ENCODE measurements at places on chromosomes 6 and 20. TPM values are rescaled to one million over a fixed set of nuclear protein-coding genes. Genes with fewer than 3 reads are reported as not detected.

Gene NOX3
- polyA plus RNA-seq = not detected

DNA sequence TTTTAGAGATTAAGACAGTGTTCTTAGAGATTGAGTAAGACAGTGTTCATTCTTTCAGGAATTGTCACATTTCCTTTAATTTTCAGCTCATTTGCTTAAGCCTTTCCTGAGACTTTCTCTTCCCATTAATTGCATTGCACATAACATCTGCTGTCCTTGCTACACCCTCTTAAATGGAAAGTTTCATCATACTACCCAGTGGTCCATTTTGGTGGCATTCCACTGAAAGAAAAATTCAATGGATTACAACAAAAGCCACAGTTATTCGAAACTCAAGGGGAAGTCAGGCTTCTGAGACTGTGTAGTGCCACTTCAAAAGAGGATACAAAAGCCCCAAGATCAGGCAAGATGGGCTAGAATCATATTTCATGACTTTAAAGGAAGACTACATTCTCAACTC, 64.0 kb downstream of the RSPO3 start:
- DNase-seq = no peak

DNA sequence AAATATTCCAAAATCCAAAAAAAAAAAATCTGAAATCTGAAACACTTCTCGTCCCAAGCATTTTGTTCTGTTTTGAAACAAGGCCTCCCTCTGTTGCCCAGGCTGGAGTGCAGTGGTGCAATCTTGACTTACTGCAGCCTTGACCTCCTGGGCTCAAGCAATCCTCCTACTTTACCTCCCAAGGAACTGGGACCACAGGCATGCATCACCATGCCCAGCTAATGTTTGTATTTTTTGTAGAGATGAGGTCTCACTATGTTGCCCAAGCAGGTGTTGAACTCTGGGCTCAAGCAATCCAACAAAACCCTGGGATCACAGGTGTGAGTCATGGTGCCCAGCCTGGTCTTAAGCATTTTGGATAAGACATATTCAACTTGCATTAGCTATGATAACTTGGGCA, 13.6 kb downstream of the SESN1 start:
- DNase-seq = no peak

- DNase-seq = no peak
Measured at GRCh38 chr6:84151669-84152068, 75.8 kb downstream of the CEP162 start.

Gene GPR63
- polyA plus RNA-seq = 1.6 TPM

Gene CTSZ
- 79.6 TPM for polyA plus RNA-seq

DNA sequence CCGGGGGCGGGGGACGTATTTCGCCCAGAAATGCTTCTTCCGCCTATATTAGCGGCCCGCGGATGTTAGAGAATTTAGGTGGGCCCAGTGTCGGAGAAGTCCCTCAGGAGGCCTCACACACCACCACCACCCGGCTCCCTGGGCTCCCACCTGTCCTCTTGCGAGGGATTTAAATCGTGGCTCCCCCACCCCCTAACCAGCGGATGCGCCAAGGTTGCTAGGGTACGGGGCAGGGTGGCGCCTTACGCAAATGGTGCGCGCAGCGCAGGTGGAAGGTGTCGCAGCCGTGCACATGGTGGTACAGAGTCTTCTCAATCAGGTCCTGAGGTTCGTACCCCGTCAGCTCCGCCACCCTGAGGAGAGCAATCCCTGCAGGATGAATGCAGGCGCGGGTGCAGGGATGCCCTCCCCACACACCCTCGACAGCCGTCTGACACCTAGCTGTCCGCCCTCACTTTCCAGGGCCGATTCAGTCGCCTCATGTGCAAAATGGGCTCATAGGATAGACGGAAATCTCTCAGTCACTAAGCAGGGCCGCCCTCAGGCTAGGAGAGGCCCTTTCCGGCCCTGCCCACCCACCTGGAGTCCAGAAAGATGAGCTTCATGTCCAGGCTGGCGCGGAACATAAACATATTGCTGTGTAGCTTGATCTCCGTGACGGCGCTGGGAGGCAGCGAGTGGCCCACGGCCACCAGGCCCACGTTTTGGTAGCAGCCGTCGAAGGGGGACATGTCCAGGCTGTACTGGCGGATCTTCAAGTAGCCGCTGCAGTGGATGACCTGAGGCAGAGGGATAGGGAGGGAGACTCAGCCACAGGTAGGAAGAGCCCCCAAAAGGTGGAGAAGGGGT, 16.6 kb downstream of the SIM1 start:
- DNase-seq = no peak

- no peak for DNase-seq
Measured at GRCh38 chr6:97222903-97223302, 60.1 kb downstream of the MMS22L start.

GRCh38 chr6:148845464-148845863, 98.6 kb downstream of the UST start:
- DNase-seq = no peak

DNA sequence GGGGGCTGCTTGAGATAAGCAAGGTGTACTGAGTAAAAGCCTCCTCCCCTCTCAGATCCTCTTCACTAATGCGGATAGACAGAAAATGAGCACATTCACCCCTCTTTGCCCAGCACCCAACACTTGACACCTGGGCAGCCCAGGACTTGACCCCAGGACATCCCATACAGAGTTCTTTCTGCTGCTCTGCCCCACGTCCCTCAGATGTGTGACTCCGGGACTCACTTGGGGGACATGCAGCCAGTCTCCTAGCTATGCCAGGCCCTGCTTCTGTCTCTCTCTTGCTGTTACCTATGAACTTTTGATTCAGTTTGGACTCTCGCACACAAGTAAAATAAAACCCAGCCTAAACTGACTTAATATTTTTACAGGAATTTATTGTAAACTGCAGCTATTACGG, 159.9 kb downstream of the EYA2 start:
- no peak for DNase-seq

Gene CALHM6
- 2.1 TPM for polyA plus RNA-seq

- DNase-seq = no peak
Measured at GRCh38 chr6:72620871-72621290, 983 bp upstream of the KCNQ5 start.

GRCh38 chr6:147447835-147448611, 60.5 kb upstream of the SAMD5 start:
- no peak for DNase-seq

- DNase-seq = no peak
Measured at GRCh38 chr6:161837854-161838253, 564.0 kb upstream of the AGPAT4 start.

GRCh38 chr20:2122936-2123335, 21.3 kb downstream of the STK35 start:
- peak; percentile 43 for DNase-seq

Gene EPPIN
- polyA plus RNA-seq = not detected

Gene BHLHE23
- polyA plus RNA-seq = 0.16 TPM

DNA sequence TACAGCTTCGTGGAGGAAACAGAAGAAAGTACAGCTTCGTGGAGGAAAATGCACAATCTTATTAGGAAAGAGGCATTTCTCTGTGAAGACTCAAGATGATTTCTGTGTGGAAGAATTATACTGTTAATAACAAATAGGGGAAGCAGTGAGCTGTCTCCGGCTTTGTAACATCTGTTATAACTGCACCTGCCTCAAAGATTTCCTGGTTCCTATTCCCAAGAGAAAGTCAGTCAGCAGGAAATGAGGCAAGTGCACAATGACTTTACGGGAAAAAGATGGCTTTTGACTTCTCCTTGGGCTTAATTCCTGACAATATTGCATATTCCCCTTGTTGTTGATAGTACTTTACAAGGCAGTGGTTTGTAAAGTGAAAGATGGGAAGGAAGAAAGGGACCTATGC, 538.5 kb downstream of the BMP2 start:
- DNase-seq = no peak

DNA sequence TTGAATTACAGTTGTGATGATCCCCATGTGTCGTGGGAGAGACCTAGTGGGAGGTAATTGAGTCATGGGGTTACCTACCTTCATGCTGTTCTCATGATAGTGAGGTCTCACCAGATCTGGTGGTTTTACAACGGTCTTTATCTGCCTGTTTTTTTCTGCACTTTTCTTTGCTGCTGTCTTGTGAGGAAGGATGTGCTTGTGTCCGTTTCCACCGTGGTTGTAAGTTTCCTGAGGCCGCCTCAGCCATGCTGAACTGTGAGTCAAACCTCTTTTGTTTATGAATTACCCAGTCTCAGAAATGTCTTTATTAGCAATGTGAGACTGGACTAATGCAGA, 6.5 kb upstream of the RANBP9 start:
- no peak for DNase-seq

GRCh38 chr6:169249057-169249456, 4.6 kb downstream of the THBS2 start:
- no peak for DNase-seq

Gene MED23
- 18.9 TPM for polyA plus RNA-seq

- no peak for DNase-seq
Measured at GRCh38 chr6:164296411-164296810, 881.9 kb downstream of the QKI start.

DNA sequence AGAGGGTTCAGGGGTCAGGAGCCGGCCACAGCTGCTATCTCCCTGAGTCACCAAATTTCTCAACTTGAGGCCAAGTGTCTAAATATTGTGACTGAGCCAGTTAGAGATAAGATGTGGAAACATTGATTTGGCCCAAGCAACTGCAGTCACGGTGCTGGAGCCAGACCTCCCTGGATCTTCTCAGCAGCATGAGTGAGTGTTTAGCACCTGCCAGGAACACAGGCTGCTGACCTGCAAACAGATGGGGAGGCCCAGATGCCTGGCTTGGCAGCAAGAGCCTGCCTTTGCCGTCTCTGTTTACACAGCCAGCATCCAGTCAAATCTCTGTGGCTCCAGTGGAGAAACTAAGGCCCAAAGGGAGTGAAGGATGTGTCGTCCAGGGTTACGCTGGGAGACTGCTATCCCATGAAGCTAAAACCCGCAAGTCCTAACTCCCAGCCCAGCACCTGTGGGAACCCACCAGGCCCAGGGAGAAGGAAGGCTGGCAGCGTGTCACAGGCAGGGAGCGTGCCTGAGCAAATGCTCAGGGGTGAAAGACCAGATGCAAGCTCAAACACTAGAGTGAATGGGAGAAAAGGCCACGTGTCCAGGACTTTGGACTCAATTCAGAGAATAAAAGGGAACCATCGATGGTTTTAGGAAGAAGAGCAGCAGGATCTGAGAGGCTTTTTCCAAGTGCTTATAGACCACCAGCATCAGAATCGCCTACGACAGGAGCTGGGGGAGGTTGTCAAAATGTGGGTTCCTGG, 15.9 kb upstream of the PTGIS start:
- DNase-seq = peak; percentile 85

DNA sequence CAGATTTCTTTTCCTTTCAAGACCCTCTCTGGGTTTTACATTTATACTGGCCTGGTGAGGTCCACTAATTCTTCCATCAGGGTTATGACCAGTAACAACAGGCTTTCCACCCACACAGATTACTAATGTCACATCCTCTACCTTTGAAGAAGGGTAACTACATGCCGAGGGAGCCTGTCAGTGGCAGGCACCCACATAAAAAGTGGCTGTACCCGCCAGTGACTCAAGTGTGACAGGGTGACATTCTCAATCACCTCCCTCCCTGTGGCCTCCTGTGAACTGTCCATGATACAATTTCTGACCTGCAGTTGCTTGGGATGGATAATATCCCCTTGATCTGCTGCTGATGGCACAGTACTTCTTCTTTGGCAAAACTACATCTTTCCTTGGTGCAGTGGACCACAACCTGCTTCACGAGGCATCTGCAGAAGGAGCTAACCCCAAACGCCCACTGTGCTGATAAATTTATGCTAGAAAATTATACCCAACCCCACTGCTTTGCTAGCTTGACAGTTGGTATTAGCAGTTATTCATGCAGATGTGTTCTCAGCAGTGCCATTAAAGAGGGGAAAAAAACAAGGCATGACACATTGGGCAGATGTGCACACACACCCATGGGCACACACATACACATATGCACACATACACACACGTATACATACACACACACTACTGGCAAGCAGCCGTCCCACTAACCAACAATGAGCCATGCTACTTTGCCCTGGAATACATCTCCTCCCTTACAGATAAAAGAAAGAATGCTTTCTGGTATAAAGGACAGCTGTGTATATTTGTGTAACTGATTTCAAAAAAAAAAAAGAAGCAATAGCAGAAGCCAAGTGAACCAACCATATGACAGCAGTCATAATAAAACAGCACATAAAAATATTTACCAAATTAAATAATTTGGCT, 20.8 kb downstream of the GFOD1 start:
- DNase-seq = no peak

Gene PXDC1
- polyA plus RNA-seq = 19.2 TPM

DNA sequence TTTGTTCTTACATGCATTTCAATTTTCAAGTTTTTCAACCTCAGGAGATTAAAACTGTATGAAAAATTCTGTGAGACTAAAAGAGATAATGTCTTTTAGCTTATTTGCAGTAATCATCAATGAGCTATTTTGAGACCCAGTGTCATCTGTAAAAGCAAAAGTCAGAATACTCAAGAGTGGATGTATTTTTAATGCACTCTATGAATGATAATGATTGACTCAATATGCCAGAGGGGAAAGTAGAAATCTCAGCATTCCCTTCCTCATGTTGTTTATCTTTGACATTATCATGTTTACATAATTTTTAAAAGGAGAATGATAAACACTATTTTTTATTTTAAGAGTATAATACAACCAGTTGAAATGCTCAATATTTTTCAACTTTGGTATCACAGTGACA, 162.1 kb downstream of the MMUT start:
- no peak for DNase-seq

Gene CST4
- polyA plus RNA-seq = not detected

Gene CTAGE9
- polyA plus RNA-seq = not detected

Gene LZTS3
- polyA plus RNA-seq = 2.9 TPM

DNA sequence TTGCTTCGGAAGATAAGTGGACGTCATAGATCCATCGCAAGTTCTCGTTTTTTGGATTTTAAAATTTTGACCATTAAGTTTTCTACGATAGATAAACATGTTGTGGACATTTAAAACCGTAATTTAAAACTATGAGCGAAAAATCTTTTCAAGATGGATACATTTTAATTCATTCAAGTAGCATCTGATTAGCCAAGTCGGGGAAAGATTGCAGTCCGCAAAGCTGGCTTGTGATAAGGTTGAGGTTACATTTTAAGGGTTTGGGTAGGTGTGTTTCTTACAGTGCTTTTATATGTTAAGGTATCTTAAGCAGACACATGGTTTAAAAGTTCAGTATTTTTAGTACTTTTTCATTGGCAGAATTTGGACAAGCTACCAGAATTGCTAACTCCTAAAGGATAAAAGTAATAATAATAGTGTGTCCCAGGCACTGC, 1.2 kb downstream of the WTAP start:
- peak; percentile 8 for DNase-seq

- no peak for DNase-seq
Measured at GRCh38 chr20:47440857-47441773, 60.6 kb upstream of the NCOA3 start.

Data from muscle of back (tissue), 13 donors.